Left cardiac atrium (tissue), 4 donors: ENCODE measurements at places on chromosomes 3 and 15. TPM values are rescaled to one million over a fixed set of nuclear protein-coding genes. Genes with fewer than 3 reads are reported as not detected.

GUCA1C gene
- total RNA-seq, result not detected

MEGF11 gene
- not detected for total RNA-seq

PAK2 gene
- total RNA-seq, result 47.3 TPM

CLSTN2 gene
- 22.9 TPM for total RNA-seq

TUSC7 gene
- total RNA-seq, result not detected

KY gene
- total RNA-seq, result 0.21 TPM

CNTN6 gene
- 0.47 TPM for total RNA-seq

ZNF80 gene
- total RNA-seq, result not detected

CACNA2D3 gene
- total RNA-seq, result 17.3 TPM

DUOX1 gene
- 1.9 TPM for total RNA-seq

DAG1 gene
- total RNA-seq, result 91.4 TPM

CD96 gene
- 1.6 TPM for total RNA-seq

ACTRT3 gene
- 1.6 TPM for total RNA-seq

IGDCC3 gene
- not detected for total RNA-seq

PP2D1 gene
- not detected for total RNA-seq

CGNL1 gene
- 26.0 TPM for total RNA-seq

B3GNT5 gene
- 5.2 TPM for total RNA-seq

BCHE gene
- total RNA-seq, result 13.2 TPM

STARD5 gene
- 2.0 TPM for total RNA-seq

VIPR1 gene
- 5.9 TPM for total RNA-seq

LSMEM2 gene
- 1.4 TPM for total RNA-seq

TTLL13 gene
- not detected for total RNA-seq

OR5K2 gene
- total RNA-seq, result not detected

SNX22 gene
- total RNA-seq, result 28.9 TPM

HCLS1 gene
- 24.2 TPM for total RNA-seq

GRAMD2A gene
- not detected for total RNA-seq

SPRED1 gene
- total RNA-seq, result 16.1 TPM

TMEM43 gene
- total RNA-seq, result 50.1 TPM

FANCD2OS gene
- not detected for total RNA-seq

TGM5 gene
- not detected for total RNA-seq

CMTM8 gene
- 6.3 TPM for total RNA-seq

ASB14 gene
- total RNA-seq, result 0.41 TPM

GOLGA8N gene
- total RNA-seq, result 9.2 TPM

RPSA gene
- total RNA-seq, result 579 TPM

MOBP gene
- not detected for total RNA-seq

RRP9 gene
- 8.9 TPM for total RNA-seq

P2RY14 gene
- total RNA-seq, result 1.5 TPM

SEMA3B gene
- 32.6 TPM for total RNA-seq

TMEM108 gene
- total RNA-seq, result 7.7 TPM

C15orf39 gene
- total RNA-seq, result 9.0 TPM

SNTN gene
- total RNA-seq, result not detected

VGLL3 gene
- 8.2 TPM for total RNA-seq

SERINC4 gene
- total RNA-seq, result 0.18 TPM

CHST13 gene
- total RNA-seq, result 0.74 TPM

TMEM266 gene
- 0.12 TPM for total RNA-seq

TEX55 gene
- total RNA-seq, result not detected

PLOD2 gene
- total RNA-seq, result 39.0 TPM

THPO gene
- total RNA-seq, result 0.50 TPM
